ENCODE measurements at places on chromosomes 12 and 14. TPM values are rescaled to one million over a fixed set of nuclear protein-coding genes. Genes with fewer than 3 reads are reported as not detected.

Gene NANOG
- not detected for total RNA-seq

Gene CLEC9A
- not detected for total RNA-seq

Gene CD69
- 0.40 TPM for total RNA-seq

Gene POTEG
- not detected for total RNA-seq

Gene CATSPERB
- total RNA-seq: 3.6 TPM

Gene JAG2
- 51.6 TPM for total RNA-seq

Gene TSPAN19
- under 0.01 TPM for total RNA-seq

Gene GARIN6
- total RNA-seq: not detected

Gene PRB2
- total RNA-seq: not detected

Gene TOX4
- 15.9 TPM for total RNA-seq

Gene RAB15
- 4.6 TPM for total RNA-seq

Gene RARG
- total RNA-seq: 5.2 TPM

Gene MYH7
- not detected for total RNA-seq

Gene ENDOU
- total RNA-seq: under 0.01 TPM

Gene SLC35E3
- total RNA-seq: 2.0 TPM

Gene MYBPC1
- total RNA-seq: not detected

Gene CPM
- total RNA-seq: 0.44 TPM

Gene AKT1
- 107 TPM for total RNA-seq

Gene ZDHHC22
- total RNA-seq: under 0.01 TPM

Gene TECPR2
- total RNA-seq: 6.1 TPM

Data from lung microvascular endothelial cell (primary cell).